ENCODE measurements at places on chromosomes 1 and 21. TPM values are rescaled to one million over a fixed set of nuclear protein-coding genes. Genes with fewer than 3 reads are reported as not detected.

GRCh38 chr1:96361271-96361856, 360.2 kb upstream of the PTBP2 start:
- DNase-seq, result no peak
- peaks cover 39% of the 10 kb centered on the region for H3K4me1 ChIP-seq
- H3K4me3 ChIP-seq, result no peak overlapping the region
- no peaks in the 10 kb centered on the region for H3K36me3 ChIP-seq
- no peak overlapping the region for H3K27ac ChIP-seq

DNA sequence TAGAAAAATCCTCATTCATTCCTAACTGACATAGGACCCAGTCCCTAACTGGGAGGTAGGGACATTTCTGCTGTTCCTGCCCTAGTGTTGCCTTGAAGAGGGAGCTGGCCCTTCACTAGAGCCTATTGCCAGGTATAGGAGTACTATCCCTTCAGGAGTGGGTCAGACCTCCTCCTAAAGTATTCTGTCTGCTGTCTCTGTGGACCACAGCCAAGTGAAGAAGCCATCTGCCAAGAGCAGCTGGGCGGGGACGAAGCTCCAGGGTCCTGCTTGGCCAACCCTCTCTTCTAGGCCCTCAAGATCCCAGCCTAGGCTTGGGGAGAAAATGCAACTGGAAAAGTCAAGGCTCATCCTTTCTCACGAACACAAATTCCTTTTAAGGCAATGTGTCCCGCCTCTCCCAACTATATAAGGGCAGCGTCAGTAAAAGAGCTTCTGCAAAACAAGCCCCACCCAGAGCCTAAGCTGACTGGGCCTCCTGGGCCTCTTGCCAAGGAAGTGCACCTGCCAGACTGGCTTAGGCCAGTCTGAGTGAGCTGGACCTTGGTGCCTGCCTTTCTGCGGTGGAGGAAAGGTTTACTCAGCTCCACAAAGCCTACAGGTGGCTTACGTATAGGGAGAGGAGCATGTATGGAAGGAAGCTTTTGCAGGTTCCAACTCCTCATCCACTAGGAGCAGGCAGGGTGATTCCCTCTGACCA, 638 bp upstream of the TUFT1 start:
- peak overlapping the region; percentile 97 for H3K4me3 ChIP-seq
- no peak for DNase-seq
- no peaks in the 10 kb centered on the region for H3K36me3 ChIP-seq
- no peaks in the 10 kb centered on the region for H3K27me3 ChIP-seq
- H3K4me1 ChIP-seq, result peaks cover 54% of the 10 kb centered on the region

DNA sequence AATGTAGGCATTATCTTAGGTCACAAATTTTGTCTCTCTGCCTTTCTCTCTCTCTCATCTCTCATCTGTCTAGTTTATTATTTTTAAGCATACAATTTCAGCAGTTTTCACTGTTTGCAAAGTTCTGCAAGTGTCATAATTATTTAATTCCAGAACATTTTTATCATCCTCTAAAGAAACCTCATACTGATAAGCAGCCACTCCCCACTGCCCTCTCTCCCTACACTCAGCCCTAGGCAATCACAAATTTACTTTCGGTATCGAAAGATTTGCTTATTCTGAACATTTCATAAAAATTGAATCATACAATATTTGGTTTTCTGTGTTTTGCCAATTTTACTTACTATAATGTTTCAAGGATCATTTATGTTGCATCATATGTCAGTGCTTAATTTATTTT, 16.6 kb downstream of the OR6Y1 start:
- no peak overlapping the region for H3K4me3 ChIP-seq
- H3K27ac ChIP-seq, result no peak overlapping the region
- no peak for DNase-seq
- H3K4me1 ChIP-seq, result no peaks in the 10 kb centered on the region

- no peaks in the 10 kb centered on the region for H3K27me3 ChIP-seq
- no peaks in the 10 kb centered on the region for H3K36me3 ChIP-seq
- H3K27ac ChIP-seq, result peak overlapping the region; percentile 49
- H3K4me1 ChIP-seq, result peaks cover 20% of the 10 kb centered on the region
Measured at GRCh38 chr1:184272175-184272866, 114.5 kb upstream of the C1orf21 start.

GRCh38 chr1:210272666-210273065, 40.1 kb downstream of the SERTAD4 start:
- peaks cover 14% of the 10 kb centered on the region for H3K4me1 ChIP-seq
- no peak overlapping the region for H3K4me3 ChIP-seq
- H3K36me3 ChIP-seq, result no peaks in the 10 kb centered on the region
- H3K27ac ChIP-seq, result no peak overlapping the region
- no peak for DNase-seq
- H3K27me3 ChIP-seq, result no peaks in the 10 kb centered on the region

S100A3 gene
- total RNA-seq, result 6.5 TPM

FAM110D gene
- 0.23 TPM for total RNA-seq

SLC27A3 gene
- 10.6 TPM for total RNA-seq
